ENCODE measurements at places on chromosomes 4 and X. TPM values are rescaled to one million over a fixed set of nuclear protein-coding genes. Genes with fewer than 3 reads are reported as not detected.

- DNase-seq: no peak
Measured at GRCh38 chr4:164748375-164748774, 5.6 kb upstream of the SMIM31 start.

- DNase-seq: no peak
Measured at GRCh38 chr4:155881555-155881954, 15.5 kb upstream of the ASIC5 start.

DNA sequence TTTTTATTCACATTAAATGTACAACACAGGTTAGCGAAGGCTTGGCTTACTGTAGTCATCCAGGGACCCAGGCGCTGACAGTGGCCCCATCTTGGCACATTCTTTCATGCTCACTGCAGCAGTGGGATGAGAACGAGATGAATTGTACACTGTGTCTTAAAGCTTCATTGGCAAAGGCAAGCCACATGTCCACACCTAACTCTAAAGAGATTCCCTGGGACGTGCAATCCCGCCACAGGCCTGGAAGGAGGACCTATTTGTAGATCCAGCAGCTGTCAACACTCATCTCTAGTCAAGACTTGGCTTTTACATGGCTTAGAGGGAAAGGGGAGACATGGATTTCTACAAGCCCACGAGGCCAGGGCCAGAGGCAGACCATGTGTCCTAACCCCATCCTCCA, 16.1 kb upstream of the CXCR3 start:
- DNase-seq: no peak

DNA sequence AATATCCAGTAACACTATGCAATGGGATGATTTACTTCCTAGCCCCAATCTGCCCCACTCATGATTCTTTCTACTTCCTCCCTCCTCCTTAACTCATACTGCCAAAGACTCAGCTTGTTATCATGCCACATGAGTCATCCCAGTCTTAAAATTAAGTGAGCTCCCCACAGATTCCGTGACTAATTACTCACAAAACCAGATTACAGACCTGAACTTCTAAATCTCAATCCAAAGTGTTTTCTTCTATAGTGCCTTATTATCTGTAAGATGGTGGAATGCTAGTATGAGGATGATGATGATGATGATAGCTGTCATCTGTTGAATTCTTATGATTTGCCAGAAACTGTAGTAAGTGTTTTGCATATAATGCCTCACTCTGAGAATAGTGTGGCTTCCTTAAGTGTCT, 27.7 kb upstream of the GPC3 start:
- DNase-seq: no peak

ARR3 gene
- total RNA-seq: not detected

DNA sequence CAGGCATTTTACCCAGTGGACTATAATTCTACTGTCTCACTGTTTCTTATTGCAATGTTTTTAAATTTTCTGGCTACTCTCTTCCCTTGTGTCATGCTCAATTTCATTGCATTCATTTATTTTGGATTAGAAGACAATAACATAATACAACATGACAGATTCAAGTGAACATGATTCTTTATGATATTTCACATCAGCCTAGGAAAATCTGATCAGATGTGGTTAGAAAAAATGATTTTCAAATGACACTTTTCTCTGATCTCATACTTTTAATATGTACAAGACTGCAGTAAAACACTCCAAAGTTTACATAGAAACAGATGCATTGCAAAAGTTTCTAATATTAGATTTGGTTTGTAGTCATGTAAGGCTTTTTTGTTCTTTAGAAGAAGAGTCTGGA, 586.0 kb downstream of the ACTRT1 start:
- no peak for DNase-seq
